Neural progenitor cell (in vitro differentiated cells): ENCODE measurements at places on chromosomes 13 and 19. TPM values are rescaled to one million over a fixed set of nuclear protein-coding genes. Genes with fewer than 3 reads are reported as not detected.

Gene F10
- total RNA-seq = 2.0 and 6.8 TPM in 2 replicates

Gene SIGLEC5
- not detected in 2 replicates for total RNA-seq

Gene UTP14C
- total RNA-seq = 22.8 and 29.1 TPM in 2 replicates

GRCh38 chr19:1671716-1672037, 19.3 kb upstream of the TCF3 start:
- no peak for DNase-seq

Gene WDR88
- not detected in 2 replicates for total RNA-seq

Gene UHRF1
- 34.1 and 74.7 TPM in 2 replicates for total RNA-seq

Gene ZNF578
- 3.8 and 9.7 TPM in 2 replicates for total RNA-seq

- DNase-seq = peak; percentile 10
These were observed 9.8 kb upstream of the SIGLEC12 start for GRCh38 chr19:51511353-51511752.

Gene GAPDHS
- not detected in 2 replicates for total RNA-seq

- no peak for DNase-seq
These were observed 220.4 kb upstream of the SOX1 start for GRCh38 chr13:111846391-111847159.

Gene ZNF880
- 26.3 and 56.1 TPM in 2 replicates for total RNA-seq

GRCh38 chr13:31476266-31476665, 263.1 kb upstream of the RXFP2 start:
- no peak for DNase-seq

GRCh38 chr19:23283925-23284324, 33.7 kb upstream of the ZNF724 start:
- peak; percentile 55 for DNase-seq

Gene FAM216B
- total RNA-seq = not detected in 2 replicates

DNA sequence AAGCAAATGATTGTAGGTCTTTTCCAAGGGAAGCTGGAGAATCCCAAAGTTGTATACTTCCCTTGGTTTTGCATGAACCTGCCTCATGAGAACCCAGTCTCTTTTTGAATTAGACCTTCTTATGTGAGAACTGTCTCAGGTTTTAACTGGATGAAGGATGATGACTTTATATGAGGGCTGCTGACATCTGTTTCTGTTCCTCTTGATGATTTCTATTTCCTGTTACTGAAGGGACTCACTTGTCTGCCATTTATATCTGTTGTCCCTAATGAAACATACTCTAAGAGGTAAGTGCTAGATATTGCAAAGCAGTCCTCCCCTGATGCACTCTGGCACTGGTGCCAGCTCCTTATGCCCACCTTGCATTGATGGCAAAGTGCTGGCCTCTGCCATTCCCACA, 33.6 kb downstream of the ERICH4 start:
- DNase-seq = no peak

DNA sequence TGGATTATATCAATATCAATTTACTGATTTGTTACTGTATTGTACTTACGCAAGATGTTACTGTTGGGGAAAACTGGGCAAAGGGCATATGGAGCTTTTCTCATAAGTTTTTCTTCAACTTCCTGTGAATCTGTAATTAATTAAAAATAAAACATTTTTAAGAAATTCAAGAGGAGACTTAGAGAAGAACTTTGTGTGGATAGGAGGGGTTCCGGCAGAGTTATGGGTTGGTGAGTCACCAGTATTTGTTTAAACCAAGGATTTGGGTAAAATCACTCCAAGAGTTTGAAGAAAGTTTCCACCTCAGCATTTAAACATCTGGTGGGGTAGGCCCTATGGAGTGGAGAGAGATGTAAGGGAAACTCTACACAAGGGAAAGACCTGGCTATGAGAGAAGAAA, 379.6 kb downstream of the TSHZ3 start:
- no peak for DNase-seq

DNA sequence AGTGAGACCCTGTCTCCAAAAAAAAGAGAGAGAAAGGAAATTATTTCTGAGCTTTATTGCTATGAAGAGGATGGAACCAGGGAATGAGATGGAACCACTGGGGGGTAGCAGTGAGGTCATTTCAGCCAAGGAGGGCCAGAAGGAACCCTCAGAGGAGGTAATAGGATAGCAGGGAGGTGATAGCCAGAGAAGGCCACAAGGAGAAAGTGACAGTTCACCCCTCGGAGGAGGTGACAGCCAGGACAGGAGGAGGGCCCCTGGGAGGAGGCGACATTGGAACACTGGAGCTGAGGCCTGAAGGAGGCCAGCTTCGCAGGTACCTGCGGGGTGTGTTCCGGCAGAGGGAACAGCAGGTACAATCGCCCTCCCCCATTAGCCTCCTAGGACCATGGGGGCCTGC, 675 bp upstream of the PGPEP1 start:
- peak; percentile 29 for DNase-seq

Gene RDH8
- not detected in 2 replicates for total RNA-seq

DNA sequence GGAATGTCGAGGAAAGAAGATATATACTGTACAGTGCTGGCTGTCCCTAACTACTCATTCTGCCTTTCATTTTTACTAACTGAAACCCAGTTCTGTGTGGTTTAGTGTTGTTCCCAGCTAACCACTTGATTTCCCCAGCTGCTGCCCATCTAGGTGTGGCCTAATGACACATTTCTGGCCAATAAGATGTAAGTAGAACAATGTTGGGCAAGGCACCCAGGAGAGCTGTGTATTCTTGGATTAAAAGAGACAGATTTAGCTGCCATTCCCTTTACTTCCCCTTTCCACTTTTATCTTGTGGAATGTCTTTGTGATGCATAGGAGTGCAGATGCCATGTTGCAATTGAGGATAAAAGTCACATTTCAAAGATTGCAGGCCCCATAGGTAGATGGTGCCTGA, 28.3 kb upstream of the PCDH9 start:
- peak; percentile 22 for DNase-seq

- no peak for DNase-seq
These were observed 70.9 kb downstream of the CDK8 start for GRCh38 chr13:26324867-26325266.

- DNase-seq = peak; percentile 48
These were observed 1.7 kb downstream of the UBXN6 start for GRCh38 chr19:4455719-4456475.

Gene USHBP1
- 0.28 and 1.1 TPM in 2 replicates for total RNA-seq

Gene ZNF628
- total RNA-seq = 5.0 TPM in 1 of 2 replicates, not detected in the other

- DNase-seq = no peak
These were observed 7.5 kb downstream of the RINL start for GRCh38 chr19:38870612-38871011.

- DNase-seq = no peak
These were observed 57.8 kb downstream of the CCNA1 start for GRCh38 chr13:36490055-36490454.
